Sigmoid colon (tissue), 7 donors: ENCODE measurements at places on chromosomes 7 and 10. TPM values are rescaled to one million over a fixed set of nuclear protein-coding genes. Genes with fewer than 3 reads are reported as not detected.

DNA sequence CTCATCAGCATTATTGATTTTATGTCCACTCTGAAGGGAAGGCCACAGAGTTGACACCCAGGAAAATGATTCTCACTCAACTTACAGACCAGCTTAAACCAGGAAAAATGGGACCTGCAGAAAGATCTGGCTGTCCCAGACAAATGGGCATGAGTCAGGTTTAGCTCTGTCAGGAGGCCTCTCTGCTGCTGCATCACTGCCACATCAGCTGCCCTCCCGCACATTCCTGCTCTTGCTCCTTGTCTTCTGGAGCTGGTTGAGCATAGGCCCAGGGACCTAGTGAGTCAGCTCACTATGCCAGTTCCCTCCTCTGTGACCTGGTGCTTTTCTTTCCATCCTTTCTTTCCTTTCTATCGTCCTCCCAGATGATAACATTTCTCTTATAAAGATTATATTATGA, 18.8 kb upstream of the SMNDC1 start:
- no peak for DNase-seq
- H3K27me3 ChIP-seq: no peaks in the 10 kb centered on the region
- no peaks in the 10 kb centered on the region for H3K36me3 ChIP-seq
- H3K4me1 ChIP-seq: no peaks in the 10 kb centered on the region
- H3K4me3 ChIP-seq: no peak overlapping the region

DNA sequence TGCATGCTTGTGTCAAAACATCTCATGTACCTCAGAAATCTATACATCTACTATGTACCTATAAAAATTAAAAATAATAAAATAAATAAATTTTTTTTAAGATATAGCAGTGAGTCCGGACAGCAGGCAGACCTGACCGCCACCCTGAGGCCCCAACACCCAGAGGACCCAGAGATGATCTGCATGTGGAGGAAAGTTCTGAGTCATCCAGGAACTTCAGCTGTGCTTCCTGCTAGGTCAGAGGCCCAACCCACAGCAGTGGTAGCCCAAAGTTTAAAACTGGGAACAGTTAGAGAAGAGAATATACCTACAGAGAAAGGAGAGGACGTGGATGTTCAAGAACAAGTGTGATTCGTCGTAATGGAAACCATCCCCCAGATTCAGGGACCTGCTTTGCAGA, 683.7 kb upstream of the NRP1 start:
- H3K27ac ChIP-seq: no peak overlapping the region
- H3K4me3 ChIP-seq: no peak overlapping the region
- DNase-seq: no peak
- H3K36me3 ChIP-seq: no peaks in the 10 kb centered on the region
- no peaks in the 10 kb centered on the region for H3K4me1 ChIP-seq

DNA sequence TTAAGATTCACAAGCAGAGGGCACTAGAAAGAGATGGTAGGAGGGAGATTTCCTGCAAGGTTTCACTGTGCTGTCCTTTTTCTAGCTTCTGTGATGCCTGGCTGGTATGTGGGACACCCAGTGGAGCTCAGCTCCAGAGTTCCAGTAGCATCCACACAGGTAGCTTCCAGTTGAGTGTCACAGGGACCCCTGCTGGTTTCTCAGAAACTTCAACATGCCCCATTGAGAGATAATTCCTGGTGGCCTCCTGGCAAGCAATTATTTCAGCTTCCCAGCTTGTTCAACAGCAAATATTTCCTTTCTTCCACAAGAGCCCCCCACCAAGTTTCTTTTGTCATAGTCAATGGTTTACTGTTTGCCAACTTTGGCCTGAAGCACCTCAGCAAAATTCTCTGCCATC, 858.7 kb downstream of the REEP3 start:
- no peak for DNase-seq
- H3K36me3 ChIP-seq: no peaks in the 10 kb centered on the region
- no peaks in the 10 kb centered on the region for H3K27me3 ChIP-seq
- no peak overlapping the region for H3K27ac ChIP-seq
- H3K4me3 ChIP-seq: no peak overlapping the region
- H3K4me1 ChIP-seq: no peaks in the 10 kb centered on the region

GRCh38 chr7:124188576-124188975, 155.7 kb upstream of the TMEM229A start:
- H3K4me3 ChIP-seq: no peak overlapping the region
- H3K4me1 ChIP-seq: no peaks in the 10 kb centered on the region
- H3K27ac ChIP-seq: no peak overlapping the region
- H3K27me3 ChIP-seq: no peaks in the 10 kb centered on the region
- no peaks in the 10 kb centered on the region for H3K36me3 ChIP-seq

- no peak overlapping the region for H3K27ac ChIP-seq
- H3K36me3 ChIP-seq: no peaks in the 10 kb centered on the region
- H3K27me3 ChIP-seq: no peaks in the 10 kb centered on the region
- DNase-seq: no peak
- no peaks in the 10 kb centered on the region for H3K4me1 ChIP-seq
- H3K4me3 ChIP-seq: no peak overlapping the region
These were observed 46.3 kb downstream of the BUB3 start for GRCh38 chr10:123200531-123200930.

The PCDH15 gene
- 0.14 TPM for total RNA-seq

The UNCX gene
- not detected for total RNA-seq

The LGI1 gene
- 11.1 TPM for total RNA-seq

The PAX4 gene
- not detected for total RNA-seq

The MCM7 gene
- total RNA-seq: 43.6 TPM

The BPGM gene
- total RNA-seq: 17.2 TPM

The NT5C2 gene
- 37.7 TPM for total RNA-seq

The PIP gene
- total RNA-seq: not detected
